ENCODE measurements at places on chromosomes 16 and 17.

DNA sequence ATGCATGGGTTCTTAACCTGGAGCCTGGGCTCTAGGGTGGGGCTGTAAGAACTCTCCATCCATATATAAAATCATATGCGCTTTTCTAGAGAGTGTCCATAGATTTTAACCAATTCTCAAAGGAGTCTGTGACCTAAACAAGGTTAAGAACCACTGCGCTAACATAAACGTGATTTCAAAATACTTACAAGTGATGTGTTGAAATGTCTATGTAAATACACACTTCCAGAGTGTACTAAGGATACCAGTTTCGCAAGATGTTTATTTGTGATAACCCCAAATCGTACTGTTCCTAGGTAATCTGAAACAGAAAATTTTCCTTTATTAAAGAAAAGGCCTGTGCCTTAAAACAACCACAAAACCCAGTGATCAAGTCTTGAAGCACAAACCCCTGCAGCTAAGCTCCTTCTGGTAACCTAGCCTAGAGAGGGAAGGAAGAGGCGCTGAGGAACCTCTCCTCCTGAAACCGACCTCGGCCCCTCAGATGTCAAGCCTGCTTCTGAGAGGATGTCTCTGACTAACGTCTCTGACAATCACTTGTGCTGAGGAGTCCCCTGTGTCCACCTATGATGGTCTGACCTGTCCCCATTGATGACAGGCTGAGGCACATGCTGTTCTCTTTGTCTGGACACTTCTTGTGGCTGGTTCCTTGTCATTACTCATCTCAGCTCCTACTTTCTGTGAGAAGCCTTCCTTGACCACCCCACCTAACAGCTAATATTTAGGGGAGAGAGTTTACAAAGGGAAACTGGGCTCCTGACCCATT lies 32.2 kb downstream of the SNN start:
- DNase-seq: no peak

- no peak for DNase-seq
Measured at GRCh38 chr17:57811638-57812280, 38.1 kb downstream of the MRPS23 start.

DNA sequence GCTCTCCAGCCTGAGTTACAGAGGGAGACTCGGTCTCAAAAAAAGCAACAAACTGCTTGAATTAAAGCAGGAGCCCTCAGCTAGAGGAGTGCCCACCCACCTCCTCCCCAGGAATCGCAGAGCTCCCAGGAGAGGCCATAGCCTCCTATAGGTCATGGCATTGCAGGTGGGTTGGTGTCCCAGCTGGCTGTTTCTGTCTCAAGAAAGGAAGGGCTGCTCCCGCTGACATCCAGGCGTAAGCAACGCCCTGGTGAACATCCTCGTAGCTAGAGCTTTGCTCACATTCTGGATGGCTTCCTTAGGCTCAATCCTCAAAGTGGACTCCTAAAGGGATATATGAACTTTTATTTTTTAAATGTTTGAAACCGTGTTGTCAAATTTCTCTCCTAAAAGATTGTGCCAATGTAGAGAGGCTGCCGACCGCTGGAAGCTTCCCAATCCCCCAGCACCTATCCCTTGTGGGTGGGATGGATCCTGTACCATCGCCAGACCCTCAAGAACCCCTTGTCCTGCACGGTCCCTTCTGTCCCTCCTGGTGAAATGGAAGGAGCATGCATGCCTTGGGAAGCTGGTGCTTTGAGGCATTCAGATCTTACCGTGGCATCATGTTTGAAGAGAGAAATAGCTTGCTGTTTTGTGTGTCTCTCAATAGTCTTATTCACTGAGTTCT lies 5.9 kb downstream of the NLRC5 start:
- DNase-seq: no peak

DNA sequence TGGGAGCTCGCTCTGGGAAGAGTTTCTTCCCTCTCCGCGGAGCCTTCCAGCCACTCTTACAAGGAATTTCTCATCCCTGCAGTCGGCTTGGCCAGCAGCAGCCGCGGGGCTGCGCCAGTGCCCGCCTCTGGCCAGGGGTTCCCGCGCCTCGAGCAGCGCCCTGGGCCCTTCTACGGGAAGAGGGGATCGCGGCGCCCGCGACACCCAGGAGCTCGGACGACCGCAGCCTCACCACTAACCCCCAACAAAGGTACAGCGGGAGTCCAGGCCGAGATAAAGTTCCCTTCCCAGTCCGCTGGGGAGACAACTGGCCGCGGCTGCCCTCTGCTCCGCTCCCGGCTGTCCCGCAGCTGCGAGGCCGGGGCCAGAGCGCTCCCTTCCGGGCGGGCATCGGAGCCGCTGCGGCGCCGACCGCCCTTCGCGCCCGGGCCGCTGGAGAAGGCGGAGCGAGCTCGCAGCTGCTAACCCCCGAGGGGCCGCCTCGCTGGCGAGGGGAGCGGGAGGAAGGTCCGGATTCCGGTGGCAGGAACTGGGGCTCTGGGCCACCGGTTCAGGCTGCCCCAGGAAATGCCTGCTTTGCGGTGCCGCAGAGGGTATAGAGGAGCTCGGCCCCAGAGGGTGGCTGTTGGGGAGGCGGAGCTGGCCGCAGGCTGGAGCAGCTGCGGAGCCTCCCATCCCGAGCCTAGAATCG lies 3.6 kb upstream of the HS3ST3B1 start:
- DNase-seq: peak; percentile 77

DNA sequence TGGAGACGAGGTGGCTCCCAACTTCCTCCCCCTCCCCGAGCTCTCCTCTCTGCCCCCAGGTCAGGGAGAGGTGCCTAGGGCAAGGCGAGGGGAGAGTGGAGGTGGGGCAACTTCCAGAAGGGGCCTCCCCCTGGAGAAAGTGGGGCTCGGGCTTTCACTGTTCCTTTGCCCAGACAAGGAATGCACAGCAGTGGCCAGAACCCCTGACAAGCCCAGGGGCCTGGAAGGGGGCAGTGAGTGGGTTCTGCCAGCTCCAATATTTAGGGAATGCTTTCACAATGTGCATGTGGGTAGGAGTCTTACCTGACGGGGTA lies 11.7 kb upstream of the SP2 start:
- DNase-seq: no peak

- peak; percentile 90 for DNase-seq
Measured at GRCh38 chr16:46621006-46621933, at the start of gene SHCBP1. Gene SHCBP1, minus strand, starts transcription at chr16:46621379. Its CDS starts 20 bp downstream, at chr16:46621359.

- no peak for DNase-seq
Measured at GRCh38 chr16:20853981-20854620, 46.1 kb downstream of the DCUN1D3 start.

GRCh38 chr16:27450196-27450549 lies 48.2 kb downstream of the IL21R start:
- no peak for DNase-seq

DNA sequence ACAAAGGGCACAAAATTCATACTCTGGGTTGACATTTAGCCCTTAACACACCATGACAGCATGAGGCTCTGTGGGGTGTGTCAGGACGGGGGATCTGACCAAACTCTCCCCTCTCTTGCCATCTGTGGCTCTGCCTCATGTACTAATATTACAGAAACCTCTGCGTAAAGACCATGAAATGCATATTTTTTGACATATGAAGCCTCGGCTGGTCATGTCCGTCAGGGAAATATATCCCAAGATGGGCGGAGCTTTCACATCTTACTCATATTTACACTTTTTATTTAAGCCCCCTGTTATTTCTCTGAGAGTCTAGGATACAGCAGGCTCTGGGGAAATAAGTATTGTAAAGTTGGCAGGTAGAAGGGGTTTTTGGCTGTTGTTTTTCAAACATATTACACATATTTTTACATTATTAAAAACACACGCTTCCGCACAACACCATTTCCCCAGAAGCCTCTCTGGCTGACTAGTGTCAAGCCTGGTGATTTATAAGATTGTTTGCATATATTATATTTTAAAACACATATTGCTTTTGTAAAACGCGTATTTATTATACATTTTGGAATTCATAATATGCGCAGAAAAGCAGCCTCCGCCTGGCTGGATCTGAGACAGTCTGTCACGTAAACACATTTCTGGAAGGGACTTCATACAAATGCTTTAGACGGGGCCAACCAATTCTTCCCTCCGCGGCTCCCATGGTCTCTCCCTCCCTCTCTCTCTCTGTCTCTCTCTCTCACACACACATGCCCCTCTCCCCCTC lies 237.7 kb upstream of the ZFHX3 start:
- DNase-seq: no peak

DNA sequence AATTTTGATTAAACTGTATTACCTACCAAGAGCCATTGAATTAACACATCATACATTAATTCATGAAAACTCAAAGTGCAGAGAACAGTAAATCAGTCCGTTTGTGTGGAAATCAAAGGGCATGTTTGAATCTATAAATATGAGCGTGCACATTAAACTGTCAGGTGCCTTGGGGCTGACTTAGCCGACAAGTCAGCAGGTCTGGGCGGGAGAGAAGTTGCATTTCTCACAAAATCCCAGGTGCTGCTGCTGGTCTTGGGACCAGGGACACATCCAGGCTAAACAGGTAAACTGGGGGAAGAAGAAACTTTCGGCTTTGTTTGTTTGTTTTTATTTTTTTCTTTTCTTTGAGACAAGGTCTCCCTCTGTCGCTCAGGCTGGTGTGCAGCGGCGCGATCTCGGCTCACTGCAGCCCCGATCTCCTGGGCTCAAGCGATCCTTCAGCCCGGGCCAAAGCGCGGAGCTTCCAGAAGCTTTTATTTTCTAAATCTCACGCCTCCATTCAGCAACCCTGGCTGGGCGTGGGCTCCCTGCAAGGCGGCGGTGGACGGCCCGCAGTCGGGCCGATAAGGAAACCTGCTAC lies 213.9 kb downstream of the MRTFB start:
- DNase-seq: peak; percentile 64

DNA sequence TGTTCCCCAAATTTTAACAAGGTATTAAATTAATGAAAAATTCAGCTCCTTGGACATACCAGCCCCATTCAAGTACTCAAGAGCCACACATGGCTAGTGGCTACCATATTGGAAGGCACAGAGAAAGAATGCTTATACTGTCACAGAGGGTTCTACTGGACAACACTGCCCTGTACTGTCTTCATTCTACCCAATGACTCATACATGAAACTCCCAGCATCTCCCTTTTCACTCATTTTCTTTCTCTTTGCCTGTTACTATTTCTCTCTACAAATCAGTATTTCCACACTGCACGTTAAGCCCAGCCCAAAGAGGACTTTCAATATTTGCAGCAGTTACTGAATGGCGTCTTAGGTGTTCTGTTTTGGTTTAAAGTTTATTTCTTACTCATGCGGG lies 72.1 kb upstream of the RCVRN start:
- DNase-seq: no peak

- DNase-seq: no peak
Measured at GRCh38 chr17:2821868-2822267, 25.6 kb downstream of the RAP1GAP2 start.

- no peak for DNase-seq
Measured at GRCh38 chr16:70480127-70481105, 26.0 kb downstream of the FCSK start.

All from glutamatergic neuron (in vitro differentiated cells).